Stimulated activated CD4-positive, alpha-beta T cell treated with anti-CD3 and anti-CD28 coated beads, Interleukin-1b, Interleukin-23, amount 100 ng/mL, for 1 hour (primary cell): ENCODE measurements at places on chromosomes 7 and 10.

DNA sequence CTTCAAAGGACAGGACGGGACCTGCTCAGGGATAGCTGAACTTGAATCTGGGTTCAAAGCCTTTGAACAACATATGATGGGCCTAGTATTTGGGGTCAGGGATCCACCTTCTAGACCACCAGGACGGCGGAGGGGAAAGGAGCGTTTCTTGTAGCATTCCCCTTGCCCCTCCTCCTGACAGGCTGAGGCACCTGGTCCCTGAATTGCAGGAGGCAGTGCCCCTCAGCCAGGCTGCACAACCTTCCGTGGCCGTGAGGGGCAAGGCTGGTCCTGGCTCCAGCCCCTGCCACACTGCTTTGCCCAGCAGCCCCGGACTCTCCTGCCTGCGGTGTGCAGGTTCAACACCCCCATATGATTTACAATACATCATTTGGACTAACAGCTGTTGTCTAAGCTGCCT, 58.1 kb downstream of the INSIG1 start:
- DNase-seq = no peak

DNA sequence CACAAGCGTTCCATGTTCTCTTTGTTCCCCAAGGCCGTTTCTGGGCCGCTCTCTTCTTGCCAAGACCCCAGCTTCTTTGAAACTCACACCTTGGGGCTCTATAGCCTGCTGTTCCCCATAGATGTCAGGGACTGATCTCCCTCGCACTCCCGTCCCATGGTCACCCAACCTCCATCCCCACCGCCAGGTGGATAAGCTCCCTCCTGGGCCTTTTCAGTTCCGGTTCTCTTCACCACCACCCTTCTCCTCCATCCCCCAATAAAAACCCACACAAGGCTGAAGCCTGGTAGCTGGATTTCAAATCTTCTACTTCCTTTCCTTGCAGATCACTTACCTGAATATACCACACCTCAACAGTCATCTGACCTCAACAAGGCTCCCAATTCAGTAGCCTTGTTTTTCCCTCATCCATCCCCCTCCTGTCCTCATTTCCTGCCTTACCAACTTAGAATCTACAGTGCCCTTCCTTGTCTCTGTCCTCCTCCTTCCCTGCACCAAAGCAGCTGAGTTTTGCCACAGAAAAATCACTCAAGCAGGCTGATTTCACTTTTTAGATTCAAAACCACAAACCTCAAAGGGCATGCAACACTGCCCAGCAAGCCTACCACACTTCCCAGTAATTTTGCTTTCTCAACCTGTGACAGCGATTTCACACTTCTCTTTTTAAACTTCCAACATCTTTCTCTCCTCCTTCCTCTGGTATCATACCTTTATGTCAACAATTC, 7.7 kb downstream of the SLC37A3 start:
- no peak for DNase-seq

GRCh38 chr7:86012971-86013370, 630.7 kb upstream of the GRM3 start:
- no peak for DNase-seq

DNA sequence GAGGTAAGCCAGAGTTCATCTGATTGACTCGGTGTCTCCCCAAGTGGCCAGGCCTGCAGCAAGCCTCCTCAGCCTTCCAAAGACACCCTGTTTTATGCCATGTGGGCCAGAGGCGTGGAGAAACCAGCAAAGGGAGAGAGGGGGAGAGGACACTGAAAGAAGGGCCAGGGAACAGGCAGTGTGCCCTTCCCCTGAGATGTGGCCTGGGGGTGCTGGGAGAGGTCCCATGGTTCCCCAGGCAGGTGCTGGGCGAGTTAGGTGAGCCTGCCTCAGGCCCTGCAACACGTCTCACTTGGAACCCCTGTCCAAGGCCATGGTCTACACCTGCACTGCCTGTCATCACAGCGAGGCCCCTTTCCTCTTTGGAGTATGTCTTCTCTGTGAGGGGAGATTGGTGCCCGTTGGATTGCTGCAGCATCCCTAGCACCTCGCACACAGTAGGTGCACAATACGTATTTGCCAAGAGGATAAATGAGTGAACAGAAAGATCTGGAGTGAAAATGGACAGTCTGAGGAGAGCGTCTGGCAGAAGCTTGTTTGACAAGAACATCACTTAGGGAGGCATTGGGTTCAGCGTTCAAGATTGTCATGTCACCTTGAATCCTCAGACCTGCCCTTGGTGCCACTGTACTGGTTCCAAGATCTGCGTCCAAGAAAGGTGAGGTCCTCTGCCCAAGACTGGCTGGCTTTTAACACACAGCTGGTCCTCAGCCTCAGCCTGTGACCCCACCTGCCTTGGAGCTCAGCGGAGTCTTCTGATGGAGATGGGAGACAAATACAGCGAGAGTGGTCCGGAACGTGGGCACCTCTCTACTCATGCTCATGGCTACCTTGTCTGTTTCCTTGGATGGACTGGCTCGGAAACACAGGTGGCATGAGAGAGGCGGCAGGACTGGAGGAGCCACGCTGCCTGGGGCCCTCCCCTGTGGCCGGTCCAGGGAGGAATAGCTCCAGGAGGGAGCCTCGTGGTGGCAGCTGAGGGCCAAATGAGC, 39.8 kb upstream of the NUB1 start:
- no peak for DNase-seq
